Thoracic aorta (tissue), 2 donors: ENCODE measurements at places on chromosomes 1 and 21.
A peak's percentile ranks its signal among the peaks of the same experiment; 100 is the strongest.

DNA sequence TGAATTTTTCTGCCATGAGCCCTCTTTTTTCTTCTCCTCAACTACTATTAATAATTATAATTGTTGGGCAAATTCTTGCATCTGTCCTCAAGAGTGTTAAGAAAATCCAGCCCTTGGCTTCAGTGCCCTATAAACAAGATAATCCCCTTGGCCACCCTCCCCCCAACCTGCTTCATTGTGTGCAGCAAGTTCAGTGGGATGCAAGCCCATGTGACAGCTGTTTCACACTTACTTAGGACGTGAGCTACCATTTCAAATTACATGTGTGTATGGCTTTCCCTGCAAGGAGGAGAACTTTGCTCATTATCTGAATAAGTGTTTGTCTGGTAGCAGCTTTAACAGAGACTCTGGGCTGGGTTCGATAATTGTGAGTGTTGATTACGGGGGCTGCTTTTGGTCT is 276.2 kb downstream of the CACNA1E start:
- no peaks in the 10 kb centered on the region for H3K4me1 ChIP-seq
- DNase-seq, result no peak
- no peak overlapping the region for H3K4me3 ChIP-seq
- no peak overlapping the region for H3K27ac ChIP-seq

- no peak overlapping the region for H3K4me3 ChIP-seq
- no peaks in the 10 kb centered on the region for H3K27me3 ChIP-seq
- H3K4me1 ChIP-seq, result peaks cover 15% of the 10 kb centered on the region
- no peak for DNase-seq
- H3K36me3 ChIP-seq, result no peaks in the 10 kb centered on the region
Measured at GRCh38 chr21:39105836-39106235, 77.4 kb downstream of the PSMG1 start.

- no peak overlapping the region for H3K27ac ChIP-seq
- no peaks in the 10 kb centered on the region for H3K4me1 ChIP-seq
- DNase-seq, result no peak
- H3K27me3 ChIP-seq, result no peaks in the 10 kb centered on the region
Measured at GRCh38 chr1:225350872-225351271, 77.0 kb downstream of the LBR start.

DNA sequence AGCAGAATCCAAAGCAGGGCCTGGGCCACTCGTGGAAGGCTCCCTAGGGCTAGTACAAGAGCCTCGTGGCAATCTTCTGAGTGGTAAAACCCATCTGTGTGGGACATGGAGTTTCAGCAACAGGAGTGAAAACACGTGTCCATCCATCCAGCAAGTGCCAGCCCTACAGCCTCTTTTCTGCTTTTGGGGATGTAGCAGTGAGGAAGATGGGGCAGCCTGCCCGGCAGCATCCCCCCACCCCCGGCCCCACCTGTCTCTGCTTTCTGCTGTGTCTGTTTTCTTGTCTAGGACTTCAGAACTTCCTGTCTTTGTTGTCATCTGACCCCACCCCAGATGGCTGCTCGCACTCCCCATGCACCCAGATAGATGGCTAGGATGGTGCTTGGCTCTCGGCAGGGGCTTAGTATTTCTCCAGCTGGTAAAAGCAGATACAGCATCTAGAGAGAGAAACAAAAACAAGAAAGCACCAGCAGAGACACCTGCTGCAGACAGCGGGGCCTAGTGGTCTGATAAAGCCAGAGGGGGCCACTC is 1.5 kb downstream of the CPTP start:
- DNase-seq, result no peak
- peaks cover 8% of the 10 kb centered on the region for H3K36me3 ChIP-seq
- no peak overlapping the region for H3K27ac ChIP-seq
- H3K4me1 ChIP-seq, result peaks cover 27% of the 10 kb centered on the region
- no peak overlapping the region for H3K4me3 ChIP-seq

GRCh38 chr1:61506944-61507500 is 217.9 kb downstream of the TM2D1 start:
- no peak overlapping the region for H3K4me3 ChIP-seq
- no peak for DNase-seq
- H3K4me1 ChIP-seq, result no peaks in the 10 kb centered on the region
- no peaks in the 10 kb centered on the region for H3K27me3 ChIP-seq
- H3K36me3 ChIP-seq, result no peaks in the 10 kb centered on the region
- H3K27ac ChIP-seq, result no peak overlapping the region

GRCh38 chr1:15286452-15286851 is 39.4 kb downstream of the FHAD1 start:
- H3K27me3 ChIP-seq, result no peaks in the 10 kb centered on the region
- H3K36me3 ChIP-seq, result no peaks in the 10 kb centered on the region
- H3K4me1 ChIP-seq, result peaks cover 5% of the 10 kb centered on the region
- H3K4me3 ChIP-seq, result no peak overlapping the region
- DNase-seq, result no peak

- no peak overlapping the region for H3K4me3 ChIP-seq
- H3K27ac ChIP-seq, result no peak overlapping the region
- H3K27me3 ChIP-seq, result no peaks in the 10 kb centered on the region
- DNase-seq, result no peak
- H3K4me1 ChIP-seq, result peaks cover 28% of the 10 kb centered on the region
Measured at GRCh38 chr1:109094377-109094803, 3.8 kb downstream of the TMEM167B start.

- H3K27ac ChIP-seq, result no peak overlapping the region
- DNase-seq, result no peak
- no peaks in the 10 kb centered on the region for H3K4me1 ChIP-seq
Measured at GRCh38 chr1:58829866-58830265, 46.0 kb upstream of the JUN start.

DNA sequence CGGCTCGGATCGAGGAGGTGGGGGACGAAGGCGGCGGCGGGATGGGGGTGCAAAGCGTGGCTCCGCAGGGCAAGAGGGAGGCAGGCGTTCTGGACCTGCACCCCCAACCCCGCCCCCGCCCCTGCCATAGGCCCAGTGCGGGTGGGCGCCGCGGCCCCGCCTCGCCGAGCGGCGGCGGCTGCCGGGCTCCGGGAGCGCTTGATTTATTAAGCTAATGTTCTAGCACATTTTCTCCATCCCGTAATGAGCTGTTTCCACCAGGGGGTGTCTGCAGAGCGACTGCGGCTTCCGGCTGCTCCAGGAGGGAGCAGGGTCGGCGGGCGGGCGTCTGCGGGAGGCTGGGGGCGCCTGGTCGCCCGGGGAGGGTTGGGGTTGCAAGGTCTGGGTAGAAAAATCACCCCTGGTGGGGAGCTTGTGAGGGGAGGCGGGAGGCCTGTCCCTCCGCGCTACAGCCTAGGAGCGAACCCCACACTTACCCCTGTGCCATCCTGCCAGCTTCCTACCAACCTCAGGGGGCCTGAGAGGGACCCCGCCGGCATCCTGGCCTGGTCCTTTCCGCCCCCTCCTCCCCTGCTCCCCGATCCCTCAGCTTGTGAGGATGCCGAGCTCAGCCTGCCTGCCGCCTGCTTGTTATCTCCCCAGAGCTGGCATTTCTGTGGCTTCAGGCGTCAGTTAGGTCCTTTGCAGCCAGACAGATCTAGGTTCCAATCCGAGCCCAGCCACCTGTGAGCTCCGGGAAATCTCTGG is 48.5 kb upstream of the ACOT11 start:
- no peak for DNase-seq
- H3K4me3 ChIP-seq, result peak overlapping the region; percentile 74
- peaks cover 3% of the 10 kb centered on the region for H3K4me1 ChIP-seq
- H3K27ac ChIP-seq, result no peak overlapping the region
- no peaks in the 10 kb centered on the region for H3K36me3 ChIP-seq

- H3K36me3 ChIP-seq, result no peaks in the 10 kb centered on the region
- no peak overlapping the region for H3K4me3 ChIP-seq
- H3K27me3 ChIP-seq, result no peaks in the 10 kb centered on the region
- DNase-seq, result no peak
- no peak overlapping the region for H3K27ac ChIP-seq
Measured at GRCh38 chr1:215710036-215710898, 143.2 kb downstream of the KCTD3 start.

- DNase-seq, result no peak
- no peak overlapping the region for H3K27ac ChIP-seq
- no peaks in the 10 kb centered on the region for H3K36me3 ChIP-seq
- no peaks in the 10 kb centered on the region for H3K27me3 ChIP-seq
Measured at GRCh38 chr1:213127074-213127473, 76.0 kb downstream of the RPS6KC1 start.

GRCh38 chr1:197683895-197684553 is 91.3 kb downstream of the DENND1B start:
- H3K4me3 ChIP-seq, result no peak overlapping the region
- no peak for DNase-seq
- no peak overlapping the region for H3K27ac ChIP-seq
- H3K27me3 ChIP-seq, result no peaks in the 10 kb centered on the region

- H3K4me1 ChIP-seq, result peaks cover 13% of the 10 kb centered on the region
- H3K4me3 ChIP-seq, result peak overlapping the region; percentile 97
- H3K36me3 ChIP-seq, result no peaks in the 10 kb centered on the region
- peaks cover 3% of the 10 kb centered on the region for H3K27me3 ChIP-seq
- peak overlapping the region; percentile 96 for H3K27ac ChIP-seq
- DNase-seq, result no peak
Measured at GRCh38 chr1:85199667-85200462, 951 bp downstream of the SYDE2 start.

DNA sequence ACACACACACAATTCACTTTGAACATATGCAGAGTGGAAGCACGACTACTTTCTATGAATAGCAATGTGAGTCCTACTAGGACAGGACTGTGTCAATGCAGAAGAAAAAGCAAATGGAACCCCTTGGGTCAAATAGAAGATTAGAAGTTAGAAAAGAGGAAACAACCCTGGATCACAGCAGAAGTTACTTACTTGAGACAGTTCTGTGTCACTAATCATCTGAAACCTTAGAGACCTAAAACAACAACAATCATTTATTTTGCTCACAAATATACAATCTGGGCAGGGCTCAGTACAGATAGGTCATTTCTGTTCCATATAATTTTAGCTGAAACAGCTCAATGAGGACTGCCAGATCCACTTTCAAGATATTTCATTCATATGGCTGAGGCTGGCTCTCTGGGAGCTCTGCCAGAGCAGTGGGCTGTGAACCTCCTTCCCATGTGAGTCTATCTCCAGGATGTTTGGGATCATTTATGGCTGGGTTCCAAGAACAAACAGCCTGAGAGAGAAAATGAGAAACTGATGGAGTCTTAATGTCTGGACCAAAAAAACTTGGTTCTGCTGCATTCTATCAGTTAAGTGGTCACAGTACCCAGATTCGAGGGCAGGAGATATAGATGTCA is 42.5 kb upstream of the IL10 start:
- DNase-seq, result no peak
- H3K4me3 ChIP-seq, result no peak overlapping the region
- no peaks in the 10 kb centered on the region for H3K27me3 ChIP-seq
- H3K36me3 ChIP-seq, result no peaks in the 10 kb centered on the region
- H3K4me1 ChIP-seq, result no peaks in the 10 kb centered on the region
- no peak overlapping the region for H3K27ac ChIP-seq

DNA sequence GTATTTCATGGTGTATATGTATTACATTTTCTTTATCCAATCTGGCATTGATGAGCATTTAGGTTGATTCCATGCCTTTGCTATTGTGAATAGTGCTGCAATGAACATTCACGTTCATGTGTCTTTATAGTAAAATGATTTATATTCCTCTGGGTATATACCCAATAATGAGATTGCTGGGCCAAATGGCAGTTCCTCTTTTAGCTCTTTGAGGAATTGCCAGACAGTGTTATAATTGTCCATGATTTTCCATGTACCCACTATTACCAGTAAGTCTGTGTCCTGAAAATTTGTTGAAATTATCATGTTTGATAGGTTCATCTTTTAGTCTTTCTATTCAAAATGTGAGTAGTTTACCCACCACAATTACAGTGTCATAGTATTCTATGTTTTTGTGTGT is 34.4 kb downstream of the SLC9C2 start:
- DNase-seq, result no peak
- H3K4me3 ChIP-seq, result no peak overlapping the region
- H3K27me3 ChIP-seq, result no peaks in the 10 kb centered on the region

- no peak within 1 kb of the TSS for H3K27ac ChIP-seq
- H3K27me3 ChIP-seq, result no peaks in the 10 kb centered on the region
- peak within 1 kb of the TSS; percentile 13 for H3K4me3 ChIP-seq
- no peaks in the 10 kb centered on the region for H3K4me1 ChIP-seq
- no peak for DNase-seq
- peaks cover 4% of the 10 kb centered on the region for H3K36me3 ChIP-seq
Measured at GRCh38 chr21:34511787-34512455, at the start of gene KCNE1. Gene KCNE1 (minus strand): TSS chr21:34512210. CDS start chr21:34449634, 62,576 bp downstream.

DNA sequence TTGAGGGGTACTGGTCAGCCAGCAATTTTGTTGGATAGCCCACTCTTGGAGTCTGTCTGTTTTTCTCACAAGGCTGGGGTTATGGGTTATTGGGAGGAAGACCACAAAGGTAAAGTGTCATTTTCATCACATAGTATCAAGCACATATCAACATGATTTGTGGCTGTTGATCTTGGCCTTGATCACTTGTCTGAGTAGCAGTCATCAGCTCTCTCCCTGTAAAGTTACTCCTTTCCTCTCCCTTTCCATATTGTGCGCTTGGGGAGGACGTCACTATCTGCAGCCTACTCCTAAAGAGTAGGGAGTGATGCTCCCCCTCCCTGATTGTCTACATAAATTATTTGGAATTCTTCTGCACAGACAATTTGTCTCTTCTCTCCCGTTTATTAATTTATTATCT is 1.8 kb upstream of the ZNF362 start:
- no peak overlapping the region for H3K4me3 ChIP-seq
- H3K27ac ChIP-seq, result peak overlapping the region; percentile 99
- H3K27me3 ChIP-seq, result no peaks in the 10 kb centered on the region
- no peaks in the 10 kb centered on the region for H3K36me3 ChIP-seq

DNA sequence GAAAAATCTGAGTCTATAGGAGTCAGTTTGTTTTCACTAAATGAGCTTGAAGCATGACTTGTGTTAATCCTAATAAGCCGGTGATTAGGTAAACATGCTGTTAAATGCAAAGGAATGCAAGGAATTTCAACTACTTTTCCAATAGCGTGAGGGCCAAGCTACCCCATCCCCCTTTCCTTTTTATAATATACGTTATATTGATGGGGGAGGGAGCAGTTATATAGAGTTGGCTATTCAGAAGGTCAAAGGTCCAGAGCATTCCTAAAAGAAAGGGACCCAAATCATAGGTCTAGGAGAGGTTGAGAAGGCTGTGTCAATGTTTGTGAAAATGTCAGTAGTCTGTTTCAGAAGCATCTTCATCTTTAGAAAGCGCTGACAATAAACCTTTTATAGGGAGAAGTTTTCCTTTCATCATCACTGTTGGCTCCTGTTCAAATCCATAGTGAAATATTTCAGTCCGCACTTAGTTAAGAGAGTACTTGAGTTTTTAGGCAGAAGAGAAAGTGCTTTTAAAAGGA is 3.8 kb downstream of the CCN1 start:
- H3K4me1 ChIP-seq, result no peaks in the 10 kb centered on the region
- peak overlapping the region; percentile 55 for H3K27ac ChIP-seq
- H3K4me3 ChIP-seq, result peak overlapping the region; percentile 75
- no peaks in the 10 kb centered on the region for H3K27me3 ChIP-seq
- peaks cover 15% of the 10 kb centered on the region for H3K36me3 ChIP-seq
- DNase-seq, result no peak

DNA sequence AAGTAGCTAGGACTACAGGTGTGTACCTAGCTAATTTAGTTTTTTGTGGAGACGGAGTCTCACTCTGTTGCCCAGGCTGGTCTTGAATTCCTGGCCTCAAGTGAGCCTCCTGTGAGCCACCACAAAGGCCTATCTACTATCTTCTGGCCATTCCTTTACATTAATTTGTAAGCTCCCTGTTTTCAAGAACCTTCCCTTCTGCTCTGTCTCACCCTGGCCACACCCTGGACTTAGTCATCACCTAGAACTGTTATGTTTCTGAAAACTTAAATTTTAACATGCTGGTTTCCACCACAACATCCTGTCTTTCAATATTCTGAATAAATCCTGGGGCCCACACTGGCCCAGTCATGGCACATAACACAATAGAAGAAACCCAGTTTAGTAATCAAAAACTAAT is 4.9 kb upstream of the B4GALT3 start:
- no peaks in the 10 kb centered on the region for H3K36me3 ChIP-seq
- no peak overlapping the region for H3K27ac ChIP-seq
- peaks cover 4% of the 10 kb centered on the region for H3K4me1 ChIP-seq
- no peak for DNase-seq
- no peaks in the 10 kb centered on the region for H3K27me3 ChIP-seq
